Stimulated activated CD4-positive, alpha-beta T cell treated with anti-CD3 and anti-CD28 coated beads, TNF-alpha, amount 100 ng/mL, for 24 hours (primary cell): ENCODE measurements at places on chromosomes 11 and 22.
A peak's percentile ranks its signal among the peaks of the same experiment; 100 is the strongest.

DNA sequence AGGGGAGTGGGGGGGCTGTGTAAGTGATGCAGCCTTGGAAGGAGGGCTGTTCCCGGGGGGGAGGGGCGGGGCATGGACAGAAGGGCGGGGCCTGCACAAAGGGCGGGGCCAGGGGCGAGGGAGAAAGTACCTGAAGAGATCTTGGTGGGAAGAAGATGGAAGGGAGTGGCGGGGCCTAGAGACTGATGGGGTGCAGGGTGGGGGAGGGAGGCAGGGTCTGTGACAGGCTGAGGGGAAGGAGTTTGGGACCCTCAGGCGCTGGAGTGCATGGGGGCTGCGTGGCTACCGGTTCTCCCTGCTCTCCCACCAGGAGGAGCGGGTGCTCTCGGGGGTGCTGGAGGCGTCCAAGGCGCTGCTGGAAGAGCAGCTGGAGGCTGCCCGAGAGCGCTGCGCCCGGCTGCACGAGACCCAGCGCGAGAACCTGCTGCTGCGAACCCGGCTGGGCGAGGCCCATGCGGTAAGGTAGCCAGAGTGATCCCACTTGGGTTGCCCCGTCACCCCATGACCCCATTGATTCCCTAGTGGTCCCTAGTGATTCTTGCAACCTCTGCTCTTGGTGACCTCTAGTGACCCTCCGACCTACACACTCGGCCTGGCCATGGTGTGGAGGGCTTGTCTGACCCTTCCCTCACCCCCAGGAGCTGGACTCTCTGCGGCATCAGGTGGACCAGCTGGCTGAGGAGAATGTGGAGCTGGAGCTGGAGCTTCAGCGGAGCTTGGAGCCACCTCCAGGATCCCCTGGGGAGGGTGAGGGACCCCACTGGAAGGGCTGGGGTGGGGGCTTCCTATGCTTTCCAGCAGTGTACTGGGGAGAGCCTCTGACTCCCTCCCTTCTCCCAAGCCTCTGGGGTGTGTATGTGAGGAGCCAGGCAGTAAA, 3.1 kb downstream of the CCDC88B start:
- no peak for DNase-seq

- DNase-seq: peak; percentile 31
These were observed 53.6 kb downstream of the GRAMD4 start for GRCh38 chr22:46673662-46674236.

DNA sequence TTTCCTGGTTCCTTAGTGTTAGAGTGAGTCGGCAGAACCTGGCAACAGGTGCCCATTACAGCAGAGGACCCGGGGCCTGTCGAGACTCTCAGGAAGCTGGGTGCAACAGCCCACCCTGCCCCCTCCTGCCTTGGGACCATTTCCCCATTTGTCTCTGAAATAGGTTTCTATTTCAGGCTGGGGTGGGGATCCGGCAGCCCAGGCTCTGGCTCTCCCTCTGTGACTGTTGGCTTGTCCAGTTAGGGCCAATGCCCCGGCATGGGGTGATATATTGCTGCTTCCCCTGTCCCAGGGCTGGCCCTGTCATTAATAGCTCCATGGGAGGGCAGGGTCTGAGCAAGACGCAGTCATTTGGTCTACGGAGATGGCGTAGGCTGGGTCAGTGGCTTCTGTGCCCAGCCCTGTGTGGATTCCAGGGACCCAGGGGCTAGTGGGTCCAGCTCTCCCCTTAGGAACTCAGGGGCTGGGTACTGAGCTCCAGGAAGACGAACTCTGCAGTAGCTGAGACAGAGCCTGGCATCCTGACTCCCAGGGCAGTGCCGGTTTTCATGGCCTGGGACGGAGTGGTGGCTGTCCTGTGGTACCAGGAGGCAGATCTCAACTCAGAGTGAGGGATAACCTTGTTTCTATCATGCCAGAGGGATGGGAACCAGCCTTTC, 2.7 kb downstream of the P2RY6 start:
- no peak for DNase-seq

DNA sequence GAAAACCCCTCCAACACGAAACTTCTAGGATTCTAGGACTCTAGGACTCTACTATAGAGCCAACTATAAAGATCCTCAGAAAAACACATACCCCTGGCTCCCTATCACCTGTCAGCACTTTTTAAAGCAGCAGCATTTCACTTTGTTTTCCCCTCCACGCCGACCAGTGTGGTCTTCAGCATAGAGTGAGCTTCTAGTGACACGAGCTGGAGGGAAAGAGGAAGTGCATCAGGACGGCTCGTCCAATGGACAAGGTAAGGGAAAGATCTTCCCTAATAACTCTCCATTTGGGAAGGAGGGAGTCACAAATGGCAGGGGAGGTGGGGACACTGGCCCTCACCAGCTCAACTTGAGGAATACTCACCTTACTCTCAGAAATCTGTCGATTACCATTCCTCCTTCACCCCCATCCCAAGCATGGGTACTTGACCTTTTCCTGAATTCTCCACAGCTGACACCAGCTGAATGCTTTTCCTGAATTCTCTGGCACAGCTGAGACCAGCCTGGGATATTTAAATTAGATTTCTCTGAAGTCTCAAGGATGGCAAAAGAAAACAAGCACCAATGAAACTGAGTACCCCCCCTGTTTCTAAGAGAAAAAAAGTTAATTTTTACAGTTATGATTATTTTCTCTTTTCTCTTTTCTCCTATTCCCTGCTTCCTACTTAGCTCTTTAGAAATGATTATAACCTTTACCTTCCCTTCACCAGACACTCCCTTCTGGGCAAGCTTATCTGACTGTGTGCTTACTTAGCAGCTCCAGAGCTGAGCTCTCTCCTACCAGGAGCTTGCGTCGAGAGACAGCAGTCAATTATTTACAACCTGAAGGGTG, 33.3 kb upstream of the NNMT start:
- no peak for DNase-seq

- DNase-seq: no peak
These were observed 86.3 kb upstream of the BLID start for GRCh38 chr11:122202161-122202950.

DNA sequence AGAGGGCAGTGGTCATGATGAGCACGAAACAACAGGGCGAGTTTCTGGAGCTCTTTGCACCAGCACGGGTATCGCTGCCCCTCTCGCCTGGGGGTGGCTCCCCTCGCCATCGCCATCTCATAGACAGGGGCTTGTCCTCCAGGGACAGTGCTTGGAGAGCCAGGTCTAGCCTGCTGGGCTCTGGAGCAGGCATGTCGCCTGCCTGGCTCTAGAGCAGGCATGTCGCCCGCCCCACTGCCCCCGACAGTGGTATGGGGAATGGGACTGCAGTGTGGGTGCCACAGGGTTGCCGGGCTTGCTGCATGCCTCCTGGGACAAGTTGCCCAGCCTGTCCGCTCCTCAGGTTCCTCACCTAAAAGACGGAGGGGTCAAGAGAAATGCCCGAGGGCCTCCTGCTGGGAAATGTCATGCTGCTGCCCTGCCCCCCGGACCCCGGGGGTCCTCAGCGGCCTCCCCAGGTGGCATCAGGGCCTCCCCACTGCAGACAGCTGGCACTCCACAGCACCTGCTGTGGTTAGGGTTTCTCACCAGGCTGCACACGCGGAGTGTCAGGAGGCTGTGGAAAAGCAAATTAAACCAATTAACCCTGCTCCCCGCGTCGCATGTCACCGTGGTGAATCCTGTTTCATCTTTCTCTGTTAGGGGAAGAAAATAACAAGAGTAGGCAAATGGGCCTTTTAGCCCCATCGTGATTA, 403.0 kb downstream of the TBC1D22A start:
- no peak for DNase-seq

DNA sequence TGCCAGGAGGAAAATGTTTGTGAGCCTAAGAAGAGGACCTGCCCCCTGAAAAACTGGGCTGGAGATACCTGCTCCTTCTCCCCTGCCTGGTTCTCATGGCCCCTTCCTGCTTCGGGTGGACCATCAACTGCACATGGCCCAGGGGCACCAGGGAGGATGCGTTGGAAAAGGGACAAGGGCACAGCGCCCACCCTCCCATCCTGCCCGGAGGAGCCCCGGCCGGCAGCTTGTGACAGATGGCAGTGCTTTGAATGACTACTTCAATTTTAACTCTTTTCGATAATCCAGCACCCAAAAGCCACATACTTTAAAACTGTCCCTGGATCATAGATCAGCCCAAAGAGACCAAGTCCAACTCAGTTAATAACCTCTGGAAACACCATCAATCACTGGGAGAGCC, 135.8 kb upstream of the NECTIN1 start:
- no peak for DNase-seq

GRCh38 chr22:47580121-47580520, 817.7 kb downstream of the TBC1D22A start:
- no peak for DNase-seq

DNA sequence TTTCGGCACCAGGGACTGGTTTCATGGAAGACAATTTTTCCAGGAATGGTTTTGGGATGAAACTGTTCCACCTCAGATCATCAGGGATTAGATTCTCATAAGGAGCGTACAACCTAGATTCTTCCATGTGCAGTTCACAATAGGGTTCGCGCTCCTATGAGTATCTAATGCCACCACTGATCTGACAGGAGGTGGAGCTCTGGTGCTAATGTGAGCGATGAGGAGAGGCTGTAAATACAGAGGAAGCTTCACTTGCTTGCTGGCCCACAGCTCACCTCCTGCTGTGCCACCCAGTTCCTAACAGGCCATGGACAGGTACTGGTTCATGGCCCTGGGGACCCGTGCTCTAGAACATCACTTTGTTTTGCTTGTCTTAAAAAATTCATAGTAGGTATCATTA, 41.8 kb upstream of the AMPD3 start:
- DNase-seq: no peak

DNA sequence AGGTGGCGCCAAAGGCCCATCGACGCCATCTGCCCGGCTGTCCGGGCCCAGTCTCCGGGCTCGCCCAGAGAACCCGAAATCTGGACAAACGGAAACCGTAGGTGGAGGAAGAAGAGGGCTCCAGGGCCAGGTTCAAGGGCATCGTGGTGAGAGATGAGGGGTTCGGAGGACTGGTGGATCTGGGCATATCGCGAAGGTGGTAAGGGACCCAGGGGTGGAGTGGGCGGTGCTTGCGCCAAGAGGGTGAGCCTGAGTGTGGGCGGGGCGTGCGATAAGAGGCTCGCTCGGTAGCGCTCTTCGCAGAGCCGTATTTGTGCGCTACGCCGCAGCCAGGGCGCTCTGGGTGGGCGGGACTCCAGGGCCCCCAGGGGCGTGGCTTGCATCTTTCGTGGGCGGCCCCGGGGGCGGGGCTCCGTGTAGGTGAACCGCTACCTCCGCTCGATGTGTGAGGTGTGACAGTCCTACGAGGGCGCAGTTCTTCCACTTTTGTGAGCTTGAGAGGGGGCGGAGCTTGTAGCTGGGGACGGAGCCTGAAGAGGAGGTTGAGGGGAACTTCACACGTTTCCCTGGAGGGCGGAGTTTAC, 4.8 kb downstream of the CD248 start:
- DNase-seq: peak; percentile 94

GRCh38 chr11:44753961-44754645, 27.3 kb downstream of the TSPAN18 start:
- DNase-seq: no peak

- DNase-seq: no peak
These were observed 5.6 kb downstream of the UVRAG start for GRCh38 chr11:75820645-75821044.

GRCh38 chr11:12642040-12642439, 32.2 kb upstream of the TEAD1 start:
- DNase-seq: no peak

- DNase-seq: no peak
These were observed 55.9 kb downstream of the SPON1 start for GRCh38 chr11:14018441-14018840.

DNA sequence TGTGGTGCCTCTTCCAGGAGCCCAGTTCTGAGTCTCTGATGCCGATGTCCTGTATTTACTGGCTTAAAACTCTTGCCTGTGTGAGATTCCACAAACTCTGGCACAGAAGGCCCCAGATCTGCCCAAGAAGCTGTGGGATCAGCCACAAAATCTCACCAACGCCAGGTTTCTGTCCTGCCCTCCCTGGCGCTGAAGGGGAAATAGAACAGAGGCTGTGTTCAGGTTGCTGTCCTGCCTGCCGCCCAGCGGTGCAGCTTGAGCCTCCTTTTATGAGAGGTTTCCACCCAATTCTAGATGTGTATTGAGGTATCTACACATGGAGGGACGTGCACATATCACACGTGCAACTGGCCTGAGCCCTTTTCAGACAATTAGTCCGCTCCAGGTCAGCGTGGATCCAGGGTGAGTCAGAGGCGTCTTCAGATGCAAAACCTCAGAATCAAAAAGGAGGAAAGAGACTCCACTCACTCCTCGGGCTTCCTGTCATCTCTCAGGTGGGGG, 2.2 kb downstream of the TMEM80 start:
- DNase-seq: no peak

GRCh38 chr11:130674686-130675308, 226.4 kb downstream of the ADAMTS15 start:
- no peak for DNase-seq

DNA sequence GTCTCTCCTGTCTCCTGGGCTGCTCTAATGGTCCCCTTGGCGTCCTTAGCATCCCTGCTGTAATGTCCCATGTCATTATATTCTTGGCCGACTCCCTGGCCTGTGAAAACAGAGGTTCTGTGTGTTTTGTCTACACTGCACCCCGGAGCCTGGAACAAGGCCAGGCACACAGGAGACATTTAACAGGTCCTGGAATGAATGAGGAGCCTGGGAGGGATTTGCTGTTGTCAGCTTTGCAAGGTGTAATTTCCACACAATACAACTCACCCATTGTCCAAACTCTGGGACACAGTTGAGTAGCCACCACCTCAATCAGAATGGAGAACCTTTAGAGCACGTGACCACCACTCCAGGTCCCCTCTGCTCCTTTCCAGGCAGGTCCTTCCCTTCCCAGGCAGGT, 14.9 kb upstream of the PDGFB start:
- DNase-seq: no peak

DNA sequence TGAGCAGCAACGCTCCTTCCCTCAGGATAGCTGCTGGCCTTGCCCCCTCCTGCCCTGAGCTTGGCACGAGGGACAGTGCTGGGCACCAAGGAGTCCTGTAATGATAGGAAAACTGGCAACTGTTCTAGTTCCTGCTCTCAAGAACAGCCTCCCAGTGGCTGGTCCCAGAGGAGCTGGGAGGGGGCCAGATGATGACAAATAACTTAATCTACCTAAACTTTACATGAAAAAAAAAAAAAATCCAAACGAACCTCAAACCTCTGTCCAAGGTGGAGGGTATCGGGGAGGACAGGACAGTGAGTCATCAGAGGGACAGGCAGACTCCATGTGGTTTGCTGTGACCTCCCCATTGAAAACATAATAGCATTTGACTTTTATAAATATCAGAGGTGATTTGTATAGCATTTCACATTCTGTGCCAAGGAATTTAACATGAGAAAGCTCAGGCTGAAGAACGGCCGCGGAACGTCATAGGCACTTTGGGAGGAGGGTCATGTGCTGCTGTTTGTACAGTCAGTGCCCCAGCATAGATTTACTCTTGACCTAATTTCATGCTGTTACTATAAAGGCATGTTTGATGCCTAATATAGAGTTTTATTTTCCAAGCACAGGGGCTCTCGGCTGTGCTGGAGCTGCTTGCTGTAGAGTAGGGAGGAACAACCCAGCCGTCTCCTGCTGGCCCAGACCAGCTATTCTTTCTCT, 98.2 kb upstream of the NNMT start:
- DNase-seq: no peak

- DNase-seq: no peak
These were observed 11.2 kb upstream of the DGKZ start for GRCh38 chr11:46335890-46336562.

- DNase-seq: no peak
These were observed 41.8 kb upstream of the TH start for GRCh38 chr11:2213384-2213842.

GRCh38 chr22:20510811-20511577, 3.6 kb downstream of the MED15 start:
- DNase-seq: no peak

- DNase-seq: no peak
These were observed 52.0 kb upstream of the ELF5 start for GRCh38 chr11:34565417-34566207.

- no peak for DNase-seq
These were observed 29.3 kb upstream of the PPP2R1B start for GRCh38 chr11:111795334-111795985.
